CD4-positive, alpha-beta T cell treated with Interleukin-21 for 1 hour (primary cell): ENCODE measurements at places on chromosomes 5 and 9.
A peak's percentile ranks its signal among the peaks of the same experiment; 100 is the strongest.

DNA sequence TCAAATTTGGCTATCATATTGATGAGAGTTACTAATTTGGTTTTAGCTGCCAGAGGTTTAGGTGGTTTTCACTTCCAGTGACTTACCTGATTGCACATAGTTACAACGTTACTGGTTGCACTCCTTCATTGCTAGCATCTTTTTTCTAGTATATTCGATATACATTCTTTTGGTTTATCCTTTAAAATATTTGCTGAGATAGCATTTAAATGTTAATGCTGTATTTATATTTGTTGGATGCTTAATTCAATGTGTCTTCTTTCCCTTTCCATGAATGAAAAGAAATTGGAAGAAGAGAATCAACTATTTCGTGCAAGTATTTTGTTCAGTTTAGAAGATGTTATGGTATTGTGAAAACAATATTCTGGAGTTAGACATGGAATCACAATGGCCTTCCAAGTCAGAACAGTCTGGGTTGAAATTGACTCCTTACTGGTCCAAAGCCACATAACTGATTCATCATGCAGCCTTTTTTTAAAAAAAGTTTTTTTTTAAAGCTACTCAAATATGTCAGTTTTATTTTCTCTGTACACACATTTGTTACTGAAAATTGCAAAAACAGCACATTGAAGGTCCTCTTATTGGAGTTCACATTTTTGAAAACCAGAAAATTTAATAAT is 2.2 kb downstream of the SPIN1 start:
- DNase-seq, result no peak

DNA sequence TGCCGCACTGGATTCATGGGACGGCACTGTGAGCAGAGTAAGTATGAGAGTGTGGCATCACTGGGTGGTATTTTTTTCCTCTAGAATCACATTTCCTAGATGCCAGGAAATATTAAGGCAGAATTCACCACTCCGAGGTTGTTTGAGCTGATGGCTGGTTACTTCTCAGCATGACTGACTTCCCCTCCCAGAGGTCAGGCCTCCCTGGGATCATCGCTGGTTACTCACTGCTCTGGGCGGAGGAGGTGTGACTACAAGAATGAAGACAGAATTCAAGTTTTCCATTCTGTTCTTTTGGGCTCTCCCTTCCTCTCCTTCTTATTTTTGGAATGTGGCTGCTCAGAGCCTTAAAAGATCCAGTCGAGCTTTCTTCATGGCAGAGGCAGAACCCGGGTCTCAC is 76.6 kb upstream of the PRRC1 start:
- no peak for DNase-seq

GRCh38 chr9:118121361-118121760 is 417.2 kb downstream of the TLR4 start:
- DNase-seq, result no peak

- no peak for DNase-seq
These were observed 6.0 kb upstream of the RICTOR start for GRCh38 chr5:39080168-39080567.

DNA sequence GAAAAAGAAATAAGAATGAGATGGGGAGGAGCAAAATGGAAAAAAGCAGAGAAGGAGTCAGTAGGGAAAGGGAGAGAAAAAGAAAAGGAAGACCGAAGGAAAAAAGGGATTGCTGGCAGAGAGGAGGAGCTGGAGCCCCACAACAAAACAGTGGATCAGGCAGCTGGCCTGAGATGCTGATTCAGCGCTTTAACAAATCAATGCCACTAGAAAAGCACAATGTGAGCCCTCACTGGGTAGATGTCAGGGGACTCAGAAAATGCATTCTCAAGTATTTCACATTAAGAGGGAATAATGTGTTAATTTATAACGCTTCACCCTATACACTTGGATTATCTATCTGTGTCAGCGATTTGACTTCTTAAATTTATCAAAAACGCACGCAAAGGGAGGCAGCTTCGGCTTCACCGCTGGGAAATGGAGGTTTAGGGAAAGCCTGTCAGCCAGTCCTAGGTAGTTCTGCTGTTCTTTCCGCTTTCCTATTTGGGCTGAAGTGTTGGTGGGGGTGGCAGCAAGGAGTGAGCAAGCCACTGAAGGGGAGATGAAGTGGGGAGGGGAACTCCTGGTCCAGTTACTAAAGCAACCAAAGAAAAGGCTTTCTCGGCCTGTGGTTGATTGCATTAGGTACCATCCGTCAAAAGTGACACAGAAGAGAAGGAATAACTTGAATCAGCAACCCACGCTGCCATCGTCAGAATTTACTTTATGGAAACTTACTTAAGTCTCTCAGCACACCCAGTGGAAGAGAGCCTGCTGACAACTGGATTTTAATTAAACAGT is 161.6 kb downstream of the BNC2 start:
- no peak for DNase-seq

- no peak for DNase-seq
These were observed 97.2 kb upstream of the DNAH5 start for GRCh38 chr5:14041528-14042192.

DNA sequence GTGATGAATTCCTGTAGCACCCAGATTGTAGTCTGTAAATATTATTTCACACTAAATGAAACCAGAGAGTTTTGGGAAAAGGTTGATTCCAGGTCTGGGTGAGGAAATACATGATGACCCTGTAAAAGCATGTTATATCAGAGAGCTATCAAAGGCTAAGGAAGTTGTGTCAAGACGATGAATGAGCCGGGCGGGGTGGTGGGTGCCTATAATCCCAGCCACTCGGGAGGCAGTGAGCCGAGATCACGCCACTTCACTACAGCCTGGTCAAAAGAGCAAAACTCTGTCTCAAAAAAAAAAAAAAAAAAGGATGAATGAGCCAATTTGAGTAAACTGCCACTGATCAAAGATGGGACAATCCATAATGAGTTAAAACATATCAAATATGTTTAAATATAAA is 29.2 kb downstream of the IL6ST start:
- DNase-seq, result no peak

DNA sequence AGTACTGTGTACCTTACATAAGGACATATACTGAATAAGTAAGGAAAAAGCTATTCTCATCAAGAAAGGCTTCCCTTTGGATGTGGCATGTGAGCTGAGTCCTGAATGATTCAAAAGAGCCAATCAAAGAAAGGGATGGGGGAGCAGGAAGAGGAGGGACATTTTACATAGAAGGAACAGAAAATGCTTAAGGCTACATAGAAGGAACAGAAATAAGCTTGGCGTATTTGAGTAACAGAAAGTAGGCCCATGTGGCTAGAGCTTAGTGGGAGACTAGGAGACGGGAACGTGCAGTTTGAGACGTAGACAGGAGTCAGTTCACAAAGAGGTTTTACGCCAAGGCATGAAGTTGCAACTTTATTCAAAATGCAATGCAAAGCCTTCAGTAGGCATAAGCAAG is 126.3 kb downstream of the CEMIP2 start:
- DNase-seq, result no peak

- DNase-seq, result no peak
These were observed 35.5 kb upstream of the GLRX start for GRCh38 chr5:95858023-95858461.

GRCh38 chr9:121537283-121537682 is 37.6 kb upstream of the GGTA1 start:
- DNase-seq, result no peak

DNA sequence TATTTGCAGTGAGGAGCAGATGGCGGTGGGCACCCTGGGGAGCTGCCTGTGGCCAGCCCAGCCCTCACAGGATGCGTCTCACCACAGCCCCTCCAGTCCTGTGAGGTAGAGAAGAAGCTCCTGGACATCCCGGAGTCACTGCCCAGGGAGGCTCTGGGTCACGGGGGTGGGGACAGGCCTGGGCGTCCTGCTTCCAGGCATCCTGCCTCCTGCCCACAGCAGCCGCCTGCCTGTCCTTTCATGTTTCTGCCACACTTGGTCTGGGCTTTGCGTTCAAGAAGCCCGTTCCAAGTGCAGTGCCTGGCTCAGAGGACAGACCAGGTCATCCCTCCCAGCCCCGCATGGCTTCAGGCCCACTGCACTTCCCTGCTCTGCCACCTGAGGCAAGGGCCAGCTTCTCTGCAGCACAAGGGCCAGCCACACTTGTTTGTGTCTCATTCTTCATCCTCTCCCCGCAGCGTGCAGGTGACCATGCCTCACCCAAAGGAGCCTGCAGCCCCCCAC is 38.2 kb downstream of the ZDHHC11B start:
- no peak for DNase-seq

DNA sequence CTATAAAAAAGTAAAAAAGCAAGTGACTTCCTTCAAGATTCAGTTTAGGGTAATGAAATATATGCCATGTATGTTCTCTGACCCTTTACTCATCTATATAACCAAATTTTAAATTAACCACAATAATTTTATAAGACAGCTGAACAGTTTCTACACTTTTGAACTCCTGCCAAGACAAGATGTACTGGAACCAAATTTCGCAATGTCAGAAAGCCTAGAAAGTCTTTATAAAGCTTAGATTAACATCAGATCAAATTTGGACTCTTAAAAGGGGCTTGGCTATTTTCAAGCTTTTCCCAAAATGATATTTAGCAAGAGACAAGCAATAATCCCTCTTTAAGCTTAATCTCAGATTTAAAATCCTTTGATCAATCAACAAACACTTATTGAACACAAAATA is 362.6 kb downstream of the PTPRD start:
- DNase-seq, result no peak

GRCh38 chr9:119967867-119968535 is 598.8 kb upstream of the BRINP1 start:
- DNase-seq, result no peak

GRCh38 chr9:118003240-118003639 is 299.0 kb downstream of the TLR4 start:
- no peak for DNase-seq

DNA sequence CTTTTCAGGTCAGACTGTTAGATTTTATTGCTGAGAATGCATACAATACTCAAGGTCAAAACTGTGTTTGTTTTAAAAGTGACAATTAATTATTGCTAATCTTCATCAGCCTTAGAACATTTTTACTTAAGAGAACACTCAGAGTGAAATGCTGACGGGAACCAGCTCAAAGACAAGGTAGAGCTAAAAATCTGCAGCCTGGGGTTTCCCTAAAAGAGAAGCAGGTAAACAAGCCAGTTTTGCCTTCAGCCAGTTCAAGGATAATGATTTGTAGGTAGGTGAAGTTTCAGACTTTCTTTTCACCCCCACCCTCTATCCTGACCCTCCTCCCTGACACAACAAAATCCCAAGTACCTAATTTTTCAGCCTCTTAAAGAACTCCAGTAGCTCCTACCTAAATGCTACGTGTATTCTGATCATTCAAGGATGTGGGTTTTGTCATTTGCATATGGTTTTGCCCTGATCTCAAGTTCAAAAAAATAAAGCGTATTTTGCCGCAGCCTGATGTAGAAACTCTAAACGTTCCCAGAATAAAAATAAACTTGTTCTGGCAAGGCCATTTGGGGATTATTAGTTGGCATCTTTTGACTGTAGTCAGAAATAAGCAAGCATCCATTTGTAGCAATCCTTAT is 407.2 kb downstream of the EFNA5 start:
- peak; percentile 52 for DNase-seq
